ENCODE measurements at places on chromosomes 3 and 15. TPM values are rescaled to one million over a fixed set of nuclear protein-coding genes. Genes with fewer than 3 reads are reported as not detected.

GRCh38 chr3:172315401-172316091 lies 132.7 kb downstream of the GHSR start:
- peak; percentile 72 for DNase-seq

GRCh38 chr3:8413337-8413926 lies 88.2 kb upstream of the LMCD1 start:
- no peak for DNase-seq

DNA sequence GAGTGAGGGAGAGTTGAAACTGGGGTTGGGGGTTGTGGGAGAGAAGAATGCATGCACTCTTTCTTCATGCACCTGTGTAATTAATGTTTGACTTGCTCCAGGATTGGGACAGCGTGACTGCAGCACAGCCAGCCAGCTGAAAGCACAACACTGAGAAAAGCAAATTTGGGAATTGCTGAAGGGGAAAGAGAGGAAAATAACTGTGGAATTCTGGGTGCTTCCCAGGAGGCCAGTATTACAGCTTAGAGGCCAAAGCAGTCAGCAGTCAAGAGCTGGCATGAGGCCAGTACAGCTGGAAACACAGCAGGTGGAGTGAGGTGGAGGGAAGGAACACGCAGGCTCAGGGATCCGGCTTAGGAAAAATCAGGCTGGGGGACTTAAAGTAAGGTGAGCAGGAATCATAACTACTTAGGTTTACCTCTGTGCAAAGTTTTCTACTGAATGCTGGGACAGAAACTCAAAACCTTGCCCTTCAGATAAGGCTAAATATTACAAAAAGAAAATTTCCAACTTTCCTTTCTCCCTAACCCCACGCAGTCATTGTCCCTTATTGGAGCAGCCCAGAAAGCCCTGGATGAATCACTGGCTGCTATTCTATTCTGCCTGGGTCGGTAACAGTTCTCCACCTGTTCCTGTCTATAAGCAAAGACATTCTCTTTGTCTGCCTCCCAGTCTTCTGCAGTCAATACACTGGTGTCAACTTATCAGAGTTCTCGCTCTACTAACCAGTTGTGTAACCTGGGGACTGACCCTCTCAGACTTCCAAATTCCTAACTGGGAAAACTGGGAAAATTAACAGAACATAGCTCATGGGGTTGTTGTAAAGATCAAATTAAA lies 167.2 kb downstream of the MAGI1 start:
- no peak for DNase-seq

GRCh38 chr3:30819067-30819798 lies 75.2 kb downstream of the GADL1 start:
- DNase-seq = no peak

The POLQ gene
- total RNA-seq = 1.3 TPM

The MITF gene
- 6.2 TPM for total RNA-seq

All from astrocyte (in vitro differentiated cells and primary cell).